ENCODE measurements at places on chromosomes 6 and 20.

GRCh38 chr6:155158030-155158843, 105.6 kb upstream of the CLDN20 start:
- DNase-seq: peak; percentile 33

DNA sequence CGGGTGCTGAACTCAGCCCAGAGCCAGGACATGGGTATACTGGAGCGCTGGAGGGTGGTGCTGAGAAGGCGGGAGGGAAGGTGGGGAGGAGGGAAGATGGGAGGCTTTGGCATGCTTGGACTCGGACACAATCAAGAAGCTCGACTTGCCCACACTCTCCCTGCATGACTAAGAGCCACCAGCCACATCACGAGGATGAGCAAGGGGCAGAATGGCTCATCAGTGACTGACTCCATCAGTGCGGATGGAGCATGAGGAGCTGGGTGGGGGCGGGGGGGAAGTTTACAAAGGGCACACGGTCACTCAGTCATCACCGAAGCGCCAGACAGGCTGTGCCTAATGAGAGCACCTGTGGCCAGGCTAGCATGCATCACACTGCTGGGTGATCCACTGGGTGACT, 222.8 kb downstream of the KIF16B start:
- DNase-seq: no peak

- peak; percentile 61 for DNase-seq
Measured at GRCh38 chr6:83615025-83615999, 93.6 kb downstream of the SNAP91 start.

- peak; percentile 30 for DNase-seq
Measured at GRCh38 chr6:14799928-14800327, 445.9 kb upstream of the JARID2 start.

GRCh38 chr20:37359836-37360235, 13.9 kb downstream of the SRC start:
- no peak for DNase-seq

DNA sequence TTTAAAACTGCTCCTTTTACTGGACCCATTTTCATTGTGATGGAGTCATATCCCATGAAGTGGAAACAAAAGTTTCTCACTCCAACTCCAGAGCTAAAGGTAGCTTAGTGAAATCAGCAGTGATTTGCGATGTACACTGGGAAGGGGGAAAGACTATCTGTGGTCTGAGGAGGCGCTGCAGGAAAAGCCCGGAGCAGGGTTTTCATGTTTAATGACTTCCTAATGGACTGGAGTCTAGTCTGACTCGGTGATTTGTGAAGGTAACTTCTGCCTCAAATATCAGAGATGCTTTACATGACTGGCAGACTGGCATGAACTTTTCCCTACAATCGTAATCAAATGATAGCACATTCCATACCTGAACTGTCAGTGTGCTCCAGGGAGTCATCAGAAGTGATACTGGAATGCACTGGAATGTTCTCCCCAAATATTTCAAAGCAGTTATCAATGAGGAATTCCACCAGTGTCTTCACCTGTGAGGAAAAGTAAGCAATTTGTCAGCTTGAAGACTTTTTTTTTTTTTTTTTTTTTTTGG, 7.0 kb downstream of the TAGAP start:
- DNase-seq: no peak

All from dermis blood vessel endothelial cell (primary cell).